ENCODE measurements at places on chromosomes 1 and 21.

DNA sequence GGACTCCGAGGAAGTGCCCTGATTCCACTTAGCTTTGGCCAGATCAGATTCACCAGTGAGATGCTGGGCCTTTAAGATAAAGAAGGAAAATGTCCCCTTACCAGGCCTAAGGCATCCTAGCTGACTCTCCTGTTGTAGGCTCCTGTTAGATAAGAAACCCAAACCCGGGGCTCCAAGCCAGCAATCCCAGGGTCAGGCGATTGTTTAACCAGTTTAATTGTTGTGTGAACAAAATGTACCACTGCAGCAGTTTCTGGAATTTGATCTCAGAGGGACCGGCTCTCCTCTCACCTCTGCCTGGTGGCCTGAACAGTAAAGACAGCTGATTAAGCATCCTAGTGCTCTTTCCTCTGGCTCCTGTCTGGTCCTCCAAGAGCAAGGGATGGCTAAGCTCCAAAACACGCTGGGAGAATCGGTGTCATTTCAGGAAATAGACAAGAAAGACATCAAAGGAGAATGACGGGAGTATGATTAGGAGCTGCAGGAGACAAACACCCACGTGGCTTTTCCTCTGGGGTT is 9.3 kb upstream of the KLHDC8A start:
- DNase-seq = no peak

DNA sequence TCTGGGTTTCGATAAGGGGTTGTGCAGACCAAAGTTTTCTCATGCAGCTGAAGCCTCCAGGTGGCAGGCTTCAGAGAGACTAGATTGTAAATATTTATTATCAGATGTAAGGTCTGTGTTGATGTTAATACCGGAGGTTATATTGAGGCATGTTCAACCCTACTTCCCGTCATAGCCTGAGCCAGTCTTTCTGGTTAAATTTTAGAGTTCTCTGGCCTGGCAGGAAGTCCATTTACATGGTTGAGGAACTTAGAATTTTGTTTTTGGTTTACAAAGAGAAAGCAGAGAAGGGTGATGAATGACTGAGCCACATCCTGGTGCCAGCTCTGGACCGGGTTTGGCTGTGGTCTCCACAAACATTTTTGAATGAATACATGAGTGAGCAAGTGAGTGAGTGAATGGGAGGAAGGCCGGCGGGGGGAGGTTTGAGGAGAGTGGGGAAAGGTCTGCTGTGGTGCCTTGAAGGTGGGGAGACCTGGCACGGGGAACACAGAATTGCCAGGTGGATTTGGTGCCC is 218.5 kb downstream of the DISC1 start:
- no peak for DNase-seq

GRCh38 chr1:109148987-109149561 is 35.2 kb downstream of the ELAPOR1 start:
- no peak for DNase-seq

DNA sequence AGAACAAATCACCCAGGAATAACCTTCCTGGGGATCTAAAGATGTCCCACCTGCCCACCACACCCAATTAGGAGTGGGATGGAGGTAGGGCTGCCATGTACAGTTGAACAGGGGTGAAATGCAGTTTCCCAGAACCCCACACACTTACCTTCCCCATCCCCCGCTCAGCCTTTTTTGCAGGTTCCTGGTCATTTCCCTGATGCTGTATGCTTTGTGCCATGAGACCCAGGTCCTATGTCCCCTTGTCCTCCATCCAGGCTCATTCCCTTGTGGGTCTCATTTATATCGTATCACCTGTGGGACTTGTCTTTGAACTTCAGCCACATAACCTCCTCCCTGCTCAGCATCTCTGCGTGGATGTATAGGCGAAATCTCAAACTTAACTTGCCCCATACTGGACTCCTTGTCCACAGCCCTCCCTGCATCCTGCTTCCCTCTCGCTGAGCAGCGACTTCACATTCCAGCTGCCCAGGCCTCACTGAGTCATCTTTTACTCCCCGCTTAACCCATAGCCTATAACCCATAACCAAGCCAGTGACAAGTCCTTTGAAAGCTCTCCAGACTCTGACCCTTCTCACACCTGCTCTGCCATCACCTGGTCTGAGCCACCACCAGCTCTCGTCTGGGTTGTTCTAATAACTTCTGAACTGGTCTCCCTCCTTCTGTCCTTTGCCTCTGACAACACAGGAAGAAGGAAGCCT is 4.7 kb downstream of the LDLRAD2 start:
- no peak for DNase-seq

GRCh38 chr1:110890474-110891196 is 17.7 kb downstream of the CD53 start:
- DNase-seq = no peak
